NCI-H2029 (cell line): ENCODE measurements at places on chromosomes 5 and 9.

- no peak for DNase-seq
Observed at GRCh38 chr5:3526551-3527185, 69.0 kb upstream of the IRX1 start.

GRCh38 chr9:6562871-6563430 is 82.6 kb downstream of the GLDC start:
- no peak for DNase-seq

GRCh38 chr5:1760656-1761452 is 38.8 kb downstream of the MRPL36 start:
- no peak for DNase-seq

GRCh38 chr5:82641331-82642003 is 363.3 kb upstream of the RPS23 start:
- DNase-seq, result peak; percentile 84

GRCh38 chr5:150400316-150401075 is 12.2 kb downstream of the CD74 start:
- DNase-seq, result no peak
